Stimulated activated CD4-positive, alpha-beta T cell treated with anti-CD3 and anti-CD28 coated beads, Interleukin-2, amount 100 ng/mL, for 48 hours (primary cell): ENCODE measurements at places on chromosomes 4 and X.

DNA sequence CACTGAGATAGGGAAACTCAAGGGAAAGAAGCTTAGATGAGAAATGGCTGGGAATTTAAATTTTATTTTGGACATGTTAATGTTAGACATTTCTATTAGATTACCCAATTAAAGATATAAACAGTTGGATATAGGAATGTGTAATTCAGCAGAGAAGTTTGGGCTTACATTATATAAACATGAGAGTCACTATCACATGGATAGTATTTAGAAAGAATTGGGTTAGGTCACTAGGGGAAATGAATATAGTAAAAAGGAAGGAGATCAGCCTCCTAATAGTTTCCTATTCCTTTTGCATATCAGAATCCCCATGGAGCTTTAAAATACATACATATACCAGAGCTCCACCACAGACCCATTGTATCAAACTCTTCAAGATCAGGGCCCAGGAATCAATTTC lies 19.6 kb upstream of the CXCL5 start:
- no peak for DNase-seq

- no peak for DNase-seq
These were observed 46.0 kb upstream of the TEX13A start for GRCh38 chrX:105266456-105266855.

DNA sequence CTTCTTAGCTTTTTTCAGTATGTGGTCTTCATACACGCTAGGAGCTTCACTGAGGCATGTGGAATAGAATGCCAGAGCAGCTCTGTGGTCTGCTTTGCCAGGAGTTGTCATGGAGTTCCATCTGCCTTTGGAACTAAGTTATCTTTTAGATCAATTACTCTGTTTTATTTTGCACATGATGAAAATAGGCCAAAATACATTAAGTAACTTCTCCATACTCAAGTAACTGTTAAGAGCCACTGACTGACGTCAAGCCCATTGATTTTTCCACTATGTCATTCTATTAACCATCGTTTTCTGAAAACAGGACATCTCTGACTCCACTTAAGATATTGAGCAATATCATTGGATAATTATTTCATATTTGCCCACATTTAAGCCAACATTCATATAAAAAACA lies 415.1 kb upstream of the MAD2L1 start:
- DNase-seq, result no peak

- DNase-seq, result no peak
These were observed 1170.9 kb downstream of the NLGN4X start for GRCh38 chrX:5057786-5058185.

GRCh38 chr4:27305246-27305645 lies 444.6 kb downstream of the STIM2 start:
- no peak for DNase-seq

- no peak for DNase-seq
These were observed 100.9 kb downstream of the BRWD3 start for GRCh38 chrX:80708781-80709180.

DNA sequence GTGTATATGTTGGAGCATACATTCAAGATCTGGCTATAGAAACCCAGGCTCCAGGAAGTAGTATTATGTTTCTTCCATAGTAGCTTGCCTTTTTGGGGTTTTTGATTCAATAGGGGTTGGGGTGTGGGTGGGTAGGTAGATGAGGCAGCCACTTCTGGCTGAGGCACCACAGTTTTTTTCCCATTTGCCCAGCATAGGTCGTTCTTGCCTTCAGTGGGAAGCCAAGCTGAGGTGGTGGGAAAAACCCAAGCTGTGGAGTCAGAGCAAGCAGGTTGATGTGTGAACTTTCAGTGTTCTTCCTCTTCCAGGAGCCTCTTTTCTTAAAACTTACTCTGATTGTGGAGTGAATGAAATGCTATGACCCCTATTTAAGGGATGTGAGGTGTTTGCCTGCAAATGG lies 67.0 kb upstream of the RPS6KA3 start:
- no peak for DNase-seq

GRCh38 chrX:118963159-118963558 lies 11.3 kb upstream of the LONRF3 start:
- no peak for DNase-seq

DNA sequence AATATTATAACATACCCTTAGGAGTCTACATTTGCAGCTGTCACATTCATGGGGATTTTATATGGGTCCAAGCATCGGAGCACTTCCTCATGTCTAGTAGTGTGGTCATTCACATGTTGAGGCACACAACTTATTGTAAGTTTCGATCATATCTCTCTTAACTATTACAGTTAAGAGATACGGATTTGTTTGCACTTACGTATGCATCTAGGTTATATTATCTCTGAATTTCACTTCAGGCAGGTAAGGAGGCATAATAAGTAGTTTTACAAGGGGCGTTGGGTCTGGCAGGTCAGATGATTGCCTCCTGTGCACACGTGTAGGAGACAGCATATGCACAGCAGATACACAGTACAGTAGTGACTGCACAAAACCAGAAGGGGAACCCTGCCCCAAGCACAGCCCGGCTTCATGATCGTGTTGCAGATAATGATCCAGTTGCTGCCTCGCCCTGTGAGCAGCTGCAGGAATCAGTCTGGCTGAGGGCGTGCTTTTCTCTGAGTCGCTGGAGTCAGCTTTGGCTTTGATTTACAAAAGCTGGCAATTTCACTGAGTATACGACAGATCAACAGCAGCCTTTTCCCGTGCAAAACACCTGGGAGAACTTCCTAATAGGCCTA lies 302.9 kb upstream of the GATB start:
- no peak for DNase-seq

DNA sequence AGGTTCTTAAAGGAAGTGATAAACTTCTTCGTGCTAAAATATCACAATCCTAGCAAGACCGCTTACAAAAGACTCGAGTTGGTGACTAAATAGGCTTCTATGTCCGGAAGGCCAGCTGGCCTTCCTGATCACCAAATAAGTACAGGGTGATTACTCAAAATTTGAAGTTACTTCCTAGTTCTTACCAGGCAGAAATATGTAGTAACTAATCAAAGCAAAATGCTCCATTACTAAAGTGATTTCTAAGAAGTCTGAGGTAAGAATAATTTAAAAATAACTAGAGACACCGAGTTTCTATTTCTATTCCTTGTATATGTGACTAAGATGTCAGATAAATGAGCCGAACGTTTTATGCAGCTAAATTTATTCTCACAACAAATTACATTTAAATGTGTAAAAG lies 62.2 kb downstream of the NSUN7 start:
- no peak for DNase-seq

DNA sequence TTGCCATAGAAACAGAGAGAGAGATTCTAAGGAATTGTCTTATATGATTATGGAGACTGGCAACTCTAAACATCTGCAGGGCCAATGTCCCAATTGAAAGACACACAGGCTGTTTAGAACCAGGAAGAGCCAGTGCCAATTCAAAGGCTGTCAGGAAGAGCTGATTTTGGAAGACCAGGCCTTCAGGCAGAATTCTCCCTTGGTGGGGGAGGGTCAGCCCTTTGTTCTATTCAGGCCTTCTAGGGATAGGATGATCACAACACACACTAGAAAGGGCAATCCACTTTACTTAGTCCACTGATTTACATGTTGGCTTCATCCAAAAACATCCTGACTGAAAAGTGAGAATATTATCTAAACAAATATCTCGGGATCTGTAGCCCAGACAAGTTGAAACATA lies 15.2 kb downstream of the C4orf46 start:
- no peak for DNase-seq
